Stimulated activated CD8-positive, alpha-beta memory T cell treated with anti-CD3 and anti-CD28 coated beads, Interleukin-7, amount 100 ng/mL, for 48 hours (primary cell): ENCODE measurements at places on chromosomes 3 and 15.
A peak's percentile ranks its signal among the peaks of the same experiment; 100 is the strongest.

GRCh38 chr15:94081829-94082228, 149.5 kb upstream of the MCTP2 start:
- no peak for DNase-seq

DNA sequence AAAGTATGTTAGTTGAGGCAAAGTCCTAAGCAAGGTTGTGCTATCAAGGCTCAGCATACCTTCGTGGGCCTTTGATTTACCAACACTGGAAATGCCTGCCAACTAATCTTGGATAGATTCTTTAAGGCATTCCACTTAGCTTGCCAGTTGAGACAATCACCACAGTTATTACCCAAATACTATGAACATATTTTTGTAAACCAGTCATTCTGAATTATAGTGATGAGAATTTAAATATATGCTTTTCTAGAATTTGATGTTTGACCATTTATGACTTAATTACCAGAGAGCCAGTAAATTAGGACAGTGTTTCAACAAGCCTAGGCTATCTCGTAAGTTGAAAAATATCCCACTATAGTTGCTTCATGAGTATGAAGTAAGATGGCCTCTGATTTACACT, 15.5 kb downstream of the TRIM59 start:
- no peak for DNase-seq

DNA sequence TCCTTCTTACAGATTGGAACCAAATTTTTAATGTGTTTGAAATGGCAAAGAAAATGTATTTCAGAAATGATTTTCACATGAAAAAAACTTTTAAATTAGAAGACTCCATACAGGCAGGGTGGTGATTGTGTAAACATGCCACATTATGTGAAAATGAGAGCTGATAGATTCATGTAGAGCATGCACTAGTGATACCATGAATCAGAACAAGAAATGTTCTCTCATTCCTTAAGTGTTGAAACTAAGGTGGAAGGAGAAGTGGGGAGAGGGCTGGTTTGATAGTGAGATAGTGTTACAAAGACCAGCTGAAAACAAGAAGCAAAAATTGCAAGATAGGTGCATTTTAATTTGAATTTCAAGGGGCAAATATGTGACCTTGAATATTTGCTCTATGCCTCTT, 100.3 kb downstream of the CCNL1 start:
- no peak for DNase-seq

DNA sequence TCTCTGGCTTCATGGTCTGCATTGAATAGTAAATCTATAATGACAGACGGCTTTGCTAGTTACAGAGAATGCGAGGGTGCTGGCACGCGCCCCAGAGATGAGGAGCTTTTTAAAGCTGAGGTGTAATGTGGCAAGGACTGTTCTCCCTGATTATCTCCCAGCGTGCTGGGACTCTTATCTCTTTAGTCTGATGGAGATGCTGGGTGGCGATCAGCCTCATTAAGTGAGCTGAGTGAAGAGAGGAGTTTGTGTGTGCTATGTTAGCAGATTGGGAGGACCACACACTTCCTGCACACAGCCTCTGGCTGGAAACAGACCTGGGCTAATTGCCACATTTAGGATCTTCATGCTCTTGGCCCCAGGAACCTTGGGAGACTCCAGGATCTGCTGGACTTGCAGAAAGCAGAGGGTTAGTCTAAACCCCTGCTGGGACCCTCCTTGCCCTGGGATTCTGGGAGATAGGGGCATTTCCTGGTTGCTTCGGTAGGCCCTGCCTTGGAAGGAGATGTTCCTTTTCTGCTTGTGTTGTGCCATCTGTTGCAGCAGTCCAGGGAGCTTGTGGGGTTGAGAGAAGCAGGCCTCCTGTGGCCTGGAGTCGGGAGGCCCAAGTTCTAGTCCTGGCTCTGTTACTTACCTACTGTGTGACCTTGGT, 15.0 kb downstream of the PDIA5 start:
- DNase-seq, result no peak

GRCh38 chr3:142152384-142152783, 3.0 kb upstream of the TFDP2 start:
- DNase-seq, result no peak

DNA sequence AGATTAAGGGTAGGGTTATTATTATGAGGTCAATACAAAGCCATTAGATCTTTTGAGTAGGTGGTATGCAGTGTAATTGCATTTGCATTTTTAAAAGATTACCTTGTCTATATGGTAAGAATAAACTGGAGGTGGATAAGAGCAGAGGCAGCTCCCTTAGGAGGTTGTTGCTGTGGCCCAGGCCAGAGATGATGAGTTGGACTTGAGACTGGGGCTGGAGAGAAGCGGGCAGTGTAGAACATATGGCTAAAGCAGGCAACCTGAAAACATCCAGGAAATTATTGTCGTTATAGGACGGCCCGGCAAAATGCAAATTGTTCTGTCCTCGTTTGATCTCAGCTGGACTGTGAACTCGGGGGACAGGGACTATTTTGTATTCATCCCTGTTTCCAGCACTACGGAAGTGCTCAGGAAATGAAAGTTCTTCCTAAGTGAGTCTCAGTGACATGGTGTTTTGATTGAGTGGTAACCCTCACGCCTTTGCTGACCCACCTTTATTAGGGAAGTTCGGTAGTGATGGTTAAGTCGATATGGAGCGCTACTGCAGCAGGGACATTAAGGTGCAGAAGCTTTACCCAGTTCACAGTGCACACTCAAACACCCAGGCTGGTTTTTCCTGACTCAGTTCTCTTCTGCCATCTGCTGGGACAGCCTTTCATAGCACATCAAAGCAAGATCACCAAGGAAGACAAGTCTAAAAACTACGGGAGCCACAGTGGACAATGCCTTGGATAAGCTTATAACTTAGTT, 27.2 kb upstream of the VPS33B start:
- DNase-seq, result no peak

- peak; percentile 3 for DNase-seq
These were observed 223.2 kb downstream of the MTHFS start for GRCh38 chr15:79673416-79674123.

GRCh38 chr15:73227433-73228056, 141.2 kb downstream of the HCN4 start:
- DNase-seq, result no peak

GRCh38 chr15:100601163-100601562, 821 bp downstream of the LINS1 start:
- DNase-seq, result no peak

DNA sequence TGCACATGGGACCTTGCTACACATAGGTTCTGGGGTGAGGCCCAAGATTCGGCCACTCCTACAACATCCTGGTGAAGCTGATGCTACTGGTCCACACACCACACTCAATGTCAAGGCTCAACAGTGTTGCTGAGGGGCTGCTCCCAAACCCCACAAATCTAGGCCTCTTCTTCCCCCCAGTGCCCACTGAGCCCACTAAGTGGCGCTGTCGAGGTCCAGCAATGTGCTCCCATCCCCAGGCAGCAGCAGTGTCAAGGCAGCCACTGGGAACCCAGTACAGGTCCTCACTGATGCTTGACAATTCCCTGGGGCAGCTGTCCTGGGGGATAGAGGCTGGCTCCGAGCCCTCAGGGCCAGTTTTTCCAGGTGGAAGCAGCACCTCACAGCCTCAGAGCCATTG, 21.5 kb downstream of the SCN5A start:
- no peak for DNase-seq

DNA sequence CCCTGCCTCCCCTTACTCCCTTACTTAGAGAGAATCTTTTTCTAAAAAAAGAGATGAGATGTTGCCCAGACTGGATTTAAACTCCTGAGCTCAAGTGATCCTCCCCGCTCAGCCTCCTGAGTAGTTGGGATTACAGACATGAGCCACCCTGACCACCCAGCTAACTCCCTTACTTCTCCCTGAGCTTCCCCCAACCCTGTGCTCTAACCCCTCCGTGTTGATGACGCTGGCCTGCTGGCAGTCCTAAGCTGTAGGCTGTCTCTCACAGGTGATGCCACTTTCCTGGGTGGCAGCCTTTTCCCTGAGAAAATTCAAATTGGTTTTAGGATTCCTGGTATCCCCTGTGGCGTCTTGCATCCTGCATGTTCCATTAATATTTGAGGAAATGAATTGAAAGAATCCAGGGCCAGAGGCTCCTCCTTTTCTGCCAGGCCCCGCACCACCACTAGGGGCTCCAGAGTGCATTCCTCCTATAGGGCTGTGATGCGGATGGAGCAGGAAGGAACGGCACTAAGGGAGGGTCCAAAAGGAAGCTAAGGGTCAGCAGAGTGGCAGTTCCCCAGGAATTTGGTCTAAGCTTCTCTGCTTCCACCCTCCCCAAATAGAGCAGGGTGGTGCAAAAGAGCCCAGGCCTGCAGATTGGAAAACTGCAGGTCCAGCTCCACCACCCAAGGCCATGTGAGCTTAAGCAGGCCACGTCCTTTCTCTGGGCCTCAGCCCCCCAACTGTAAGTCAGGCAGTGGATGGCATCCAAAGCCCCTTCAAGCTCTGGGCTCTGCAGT, 101.1 kb downstream of the DAPK2 start:
- peak; percentile 38 for DNase-seq
